ENCODE measurements at places on chromosomes 2 and 18. TPM values are rescaled to one million over a fixed set of nuclear protein-coding genes. Genes with fewer than 3 reads are reported as not detected.

- no peak overlapping the region for H3K4me3 ChIP-seq
- H3K4me1 ChIP-seq: no peaks in the 10 kb centered on the region
- no peak overlapping the region for H3K27ac ChIP-seq
- no peak for DNase-seq
- H3K36me3 ChIP-seq: no peaks in the 10 kb centered on the region
These were observed 139.4 kb upstream of the SERTAD2 start for GRCh38 chr2:64792995-64793639.

DNA sequence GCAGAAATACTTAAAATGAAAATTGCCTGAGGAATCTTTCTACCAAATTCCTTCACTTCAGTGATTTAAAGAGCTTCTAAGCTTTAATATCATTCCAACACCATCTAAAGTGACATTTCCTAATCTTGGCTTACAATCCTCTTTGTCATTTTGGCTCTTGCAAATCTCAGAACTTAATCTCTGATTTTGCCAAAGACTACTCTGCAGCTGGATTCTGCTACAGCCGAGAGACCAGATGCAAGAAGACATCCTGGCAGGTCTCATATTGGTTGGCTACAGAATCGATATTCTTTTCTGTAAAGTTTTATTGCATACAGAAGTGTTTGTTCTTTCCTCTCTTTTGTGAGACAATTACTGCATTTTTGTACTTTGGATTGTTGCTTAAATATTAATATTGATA, 716.5 kb upstream of the LRATD1 start:
- H3K27me3 ChIP-seq: no peaks in the 10 kb centered on the region
- no peaks in the 10 kb centered on the region for H3K4me1 ChIP-seq
- H3K36me3 ChIP-seq: no peaks in the 10 kb centered on the region

- peaks cover 6% of the 10 kb centered on the region for H3K4me1 ChIP-seq
- H3K4me3 ChIP-seq: peak overlapping the region; percentile 24
- DNase-seq: no peak
- no peak overlapping the region for H3K27ac ChIP-seq
- H3K27me3 ChIP-seq: peaks cover 34% of the 10 kb centered on the region
- peaks cover 4% of the 10 kb centered on the region for H3K36me3 ChIP-seq
These were observed 997 bp downstream of the BOK start for GRCh38 chr2:241559323-241560161.

- H3K4me1 ChIP-seq: no peaks in the 10 kb centered on the region
- peaks cover 6% of the 10 kb centered on the region for H3K27me3 ChIP-seq
- no peak overlapping the region for H3K4me3 ChIP-seq
- no peak overlapping the region for H3K27ac ChIP-seq
- DNase-seq: no peak
- no peaks in the 10 kb centered on the region for H3K36me3 ChIP-seq
These were observed 310.5 kb downstream of the LRATD1 start for GRCh38 chr2:14942987-14943386.

GRCh38 chr2:102055346-102055990, 63.7 kb downstream of the IL1R2 start:
- no peak overlapping the region for H3K4me3 ChIP-seq
- H3K27me3 ChIP-seq: no peaks in the 10 kb centered on the region
- no peak overlapping the region for H3K27ac ChIP-seq
- peaks cover 7% of the 10 kb centered on the region for H3K4me1 ChIP-seq

GRCh38 chr2:222878877-222879603, 18.2 kb downstream of the ACSL3 start:
- H3K36me3 ChIP-seq: no peaks in the 10 kb centered on the region
- no peaks in the 10 kb centered on the region for H3K27me3 ChIP-seq
- H3K4me3 ChIP-seq: no peak overlapping the region
- peaks cover 33% of the 10 kb centered on the region for H3K4me1 ChIP-seq
- DNase-seq: no peak

GRCh38 chr2:101003278-101003775, 1.2 kb downstream of the RPL31 start:
- H3K36me3 ChIP-seq: peaks cover 67% of the 10 kb centered on the region
- H3K27ac ChIP-seq: peak overlapping the region; percentile 98
- no peak for DNase-seq
- H3K27me3 ChIP-seq: no peaks in the 10 kb centered on the region

DNA sequence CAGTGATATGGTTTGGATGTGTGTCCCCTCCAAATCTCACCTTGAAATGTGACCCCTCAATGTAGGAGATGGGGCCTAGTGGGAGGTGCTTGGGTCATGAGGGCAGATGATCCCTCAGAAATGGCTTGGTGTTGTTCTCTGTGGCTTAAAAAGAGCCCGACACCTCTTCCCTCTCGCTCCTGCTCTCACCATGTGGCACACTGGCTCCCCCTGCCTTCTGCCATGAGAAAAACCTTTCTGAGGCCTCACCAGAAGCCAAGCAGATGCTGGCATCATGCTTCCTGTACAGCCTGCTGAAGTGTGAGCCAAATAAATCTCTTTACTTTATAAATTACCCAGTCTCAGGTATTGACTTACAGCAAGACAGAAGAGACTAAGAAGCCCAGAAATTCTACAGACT, 357.1 kb downstream of the NRXN1 start:
- H3K4me1 ChIP-seq: no peaks in the 10 kb centered on the region
- no peak for DNase-seq
- no peak overlapping the region for H3K4me3 ChIP-seq

DNA sequence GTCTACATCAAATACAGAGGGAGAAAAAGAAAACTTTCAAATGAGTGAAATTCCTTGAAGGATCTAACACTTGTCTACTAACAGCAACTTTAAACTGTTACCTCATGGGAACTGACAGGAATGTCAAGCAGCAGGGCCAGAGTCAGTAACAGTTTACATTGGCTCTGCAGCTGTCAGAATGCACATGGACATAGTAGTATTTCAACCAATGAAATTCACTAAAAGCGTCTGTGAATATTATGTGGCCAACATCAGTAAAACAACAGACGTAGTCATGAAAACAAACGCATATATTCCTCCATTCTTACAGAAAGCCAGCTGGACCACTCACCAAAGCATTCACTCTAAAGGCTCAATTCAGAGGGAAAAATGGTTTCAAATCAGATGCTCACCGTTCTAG, 79.3 kb upstream of the RNU4ATAC start:
- H3K4me3 ChIP-seq: no peak overlapping the region
- no peak for DNase-seq
- H3K4me1 ChIP-seq: no peaks in the 10 kb centered on the region
- peaks cover 41% of the 10 kb centered on the region for H3K36me3 ChIP-seq

GRCh38 chr2:230582851-230583283, 129.8 kb upstream of the CAB39 start:
- H3K4me1 ChIP-seq: peaks cover 16% of the 10 kb centered on the region
- peak overlapping the region; percentile 26 for H3K27ac ChIP-seq
- H3K36me3 ChIP-seq: peaks cover 1% of the 10 kb centered on the region
- peak; percentile 31 for DNase-seq
- H3K4me3 ChIP-seq: no peak overlapping the region

- H3K4me1 ChIP-seq: peaks cover 24% of the 10 kb centered on the region
- H3K27ac ChIP-seq: no peak within 1 kb of the TSS
- peak; percentile 88 for DNase-seq
- no peaks in the 10 kb centered on the region for H3K36me3 ChIP-seq
- peaks cover 55% of the 10 kb centered on the region for H3K27me3 ChIP-seq
These were observed at the start of gene NCKAP1 for GRCh38 chr2:183038341-183039300. Gene NCKAP1, minus strand, starts transcription at chr2:183038457. Its CDS starts 358 bp downstream, at chr2:183038099.

DNA sequence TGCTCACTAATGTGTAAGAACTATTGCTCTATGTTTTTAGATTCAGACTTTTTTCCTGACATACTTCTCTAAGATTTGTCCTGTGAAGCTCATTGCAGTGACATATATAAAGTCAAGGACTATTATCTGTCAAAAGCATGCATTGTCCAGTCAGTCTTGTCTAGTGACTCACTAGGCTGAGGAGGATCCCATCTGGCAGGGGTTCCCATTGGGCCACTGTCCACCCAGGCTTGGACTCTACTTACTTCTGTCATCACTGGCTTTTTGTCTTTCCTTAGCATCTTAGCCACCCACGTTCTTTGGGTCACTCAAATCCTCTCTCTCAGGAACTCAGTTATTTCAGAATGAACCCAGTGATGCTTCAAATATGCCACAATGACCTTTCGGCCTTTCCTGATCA, 132.6 kb upstream of the NABP1 start:
- H3K4me1 ChIP-seq: no peaks in the 10 kb centered on the region
- no peaks in the 10 kb centered on the region for H3K27me3 ChIP-seq
- no peak overlapping the region for H3K27ac ChIP-seq
- no peak for DNase-seq
- H3K4me3 ChIP-seq: no peak overlapping the region
- no peaks in the 10 kb centered on the region for H3K36me3 ChIP-seq

- H3K27ac ChIP-seq: no peak overlapping the region
- H3K36me3 ChIP-seq: peaks cover 2% of the 10 kb centered on the region
- H3K4me1 ChIP-seq: peaks cover 84% of the 10 kb centered on the region
These were observed 12.3 kb downstream of the KLF7 start for GRCh38 chr2:207153266-207153975.

GRCh38 chr2:98408155-98408554, 36.5 kb upstream of the INPP4A start:
- no peak for DNase-seq
- H3K36me3 ChIP-seq: no peaks in the 10 kb centered on the region
- no peak overlapping the region for H3K4me3 ChIP-seq
- H3K4me1 ChIP-seq: peaks cover 6% of the 10 kb centered on the region
- H3K27ac ChIP-seq: no peak overlapping the region

GRCh38 chr2:137802038-137802437, 162.2 kb upstream of the HNMT start:
- no peaks in the 10 kb centered on the region for H3K36me3 ChIP-seq
- no peaks in the 10 kb centered on the region for H3K27me3 ChIP-seq
- H3K4me3 ChIP-seq: no peak overlapping the region
- no peak for DNase-seq
- no peaks in the 10 kb centered on the region for H3K4me1 ChIP-seq
- no peak overlapping the region for H3K27ac ChIP-seq

GRCh38 chr2:84901593-84902120, 3.8 kb upstream of the TMSB10 start:
- H3K36me3 ChIP-seq: peaks cover 9% of the 10 kb centered on the region
- H3K4me3 ChIP-seq: no peak overlapping the region
- H3K4me1 ChIP-seq: peaks cover 56% of the 10 kb centered on the region
- no peaks in the 10 kb centered on the region for H3K27me3 ChIP-seq
- H3K27ac ChIP-seq: no peak overlapping the region

GRCh38 chr2:34979148-34979547, 1376.4 kb upstream of the CRIM1 start:
- H3K4me1 ChIP-seq: no peaks in the 10 kb centered on the region
- no peaks in the 10 kb centered on the region for H3K36me3 ChIP-seq
- no peak overlapping the region for H3K27ac ChIP-seq
- no peak overlapping the region for H3K4me3 ChIP-seq
- H3K27me3 ChIP-seq: no peaks in the 10 kb centered on the region

GRCh38 chr18:34795070-34795732, 85.1 kb downstream of the DTNA start:
- no peaks in the 10 kb centered on the region for H3K36me3 ChIP-seq
- peaks cover 15% of the 10 kb centered on the region for H3K27me3 ChIP-seq
- no peak overlapping the region for H3K4me3 ChIP-seq
- peaks cover 7% of the 10 kb centered on the region for H3K4me1 ChIP-seq
- H3K27ac ChIP-seq: no peak overlapping the region

GRCh38 chr2:121038031-121038430, 247.0 kb downstream of the TFCP2L1 start:
- no peak for DNase-seq
- no peak overlapping the region for H3K4me3 ChIP-seq
- H3K4me1 ChIP-seq: no peaks in the 10 kb centered on the region
- H3K27me3 ChIP-seq: no peaks in the 10 kb centered on the region
- H3K36me3 ChIP-seq: no peaks in the 10 kb centered on the region

- H3K4me1 ChIP-seq: no peaks in the 10 kb centered on the region
- no peaks in the 10 kb centered on the region for H3K36me3 ChIP-seq
- H3K27me3 ChIP-seq: peaks cover 7% of the 10 kb centered on the region
- no peak for DNase-seq
These were observed 44.1 kb upstream of the IGFBP2 start for GRCh38 chr2:216588861-216589710.

DNA sequence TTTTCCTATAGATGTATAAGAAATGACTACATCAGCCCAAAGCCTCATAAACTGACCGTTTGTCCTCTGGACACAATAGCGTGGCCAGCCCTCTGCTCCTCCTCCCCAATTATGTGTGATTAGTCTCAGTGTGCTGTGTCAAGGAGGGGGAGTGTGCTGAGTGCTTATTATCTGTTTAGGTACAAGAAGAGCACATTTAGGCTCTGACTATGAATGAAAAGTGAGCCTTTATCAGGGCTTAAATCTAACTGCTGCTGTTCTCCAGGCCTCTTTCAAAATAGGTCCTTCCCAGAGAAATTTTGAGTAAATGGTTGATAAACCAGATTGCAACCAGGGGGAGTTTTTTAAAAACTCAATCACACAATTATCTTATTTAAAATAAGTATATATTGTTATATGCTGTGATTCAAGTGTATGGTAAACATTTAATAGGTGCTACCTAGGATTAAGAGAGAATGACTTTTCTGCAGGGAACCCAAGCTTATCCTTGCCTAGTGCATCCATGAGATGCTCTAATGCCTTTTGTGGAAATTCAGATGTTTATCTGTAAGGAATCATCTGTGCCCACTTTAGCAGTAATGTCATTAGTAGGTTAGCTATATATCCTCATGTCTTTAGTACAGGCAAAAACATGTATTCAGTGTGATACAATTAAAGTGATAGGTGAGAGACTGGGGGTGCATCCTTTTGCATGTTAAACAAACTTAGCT, 168.7 kb upstream of the SIX3 start:
- H3K36me3 ChIP-seq: no peaks in the 10 kb centered on the region
- H3K27me3 ChIP-seq: peaks cover 3% of the 10 kb centered on the region
- H3K4me3 ChIP-seq: no peak overlapping the region
- peaks cover 5% of the 10 kb centered on the region for H3K4me1 ChIP-seq

DNA sequence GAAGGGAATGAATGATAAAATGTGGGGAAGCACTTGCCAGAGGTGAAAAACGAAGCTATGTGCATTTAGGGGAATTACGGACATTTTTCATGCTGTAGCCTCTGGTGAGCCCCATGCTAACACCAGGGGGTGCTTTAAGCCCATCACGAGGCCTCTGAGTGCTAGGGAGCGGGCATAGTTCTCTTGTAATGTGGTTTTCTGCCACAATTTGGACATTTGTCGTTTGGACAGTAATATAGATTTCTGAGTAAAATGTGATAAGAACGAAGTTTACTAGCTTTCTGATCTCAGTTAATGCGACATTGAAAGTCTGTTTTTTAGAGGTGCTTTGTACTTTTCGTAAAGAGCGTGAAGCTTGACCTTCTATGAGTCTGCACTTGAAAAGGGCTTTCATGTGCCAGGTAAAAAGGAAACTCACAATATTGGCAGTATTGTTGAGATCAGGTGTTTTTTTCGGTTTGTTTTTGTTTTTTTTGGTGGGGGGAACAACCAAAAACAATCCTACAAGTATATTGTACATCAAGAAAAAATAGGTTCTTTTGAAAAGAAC, 50.6 kb downstream of the TRAF3IP1 start:
- peaks cover 2% of the 10 kb centered on the region for H3K36me3 ChIP-seq
- peaks cover 3% of the 10 kb centered on the region for H3K4me1 ChIP-seq
- H3K27me3 ChIP-seq: no peaks in the 10 kb centered on the region
- no peak overlapping the region for H3K4me3 ChIP-seq

MAP3K19 gene
- total RNA-seq: not detected

PGAP1 gene
- total RNA-seq: 19.2 TPM

ZSWIM2 gene
- not detected for total RNA-seq

ZBTB7C gene
- total RNA-seq: not detected

CCDC148 gene
- not detected for total RNA-seq

All from activated CD8-positive, alpha-beta T cell treated with anti-CD3 and anti-CD28 coated beads for 36 hours (primary cell).